ENCODE measurements at places on chromosomes 12 and 14.

DNA sequence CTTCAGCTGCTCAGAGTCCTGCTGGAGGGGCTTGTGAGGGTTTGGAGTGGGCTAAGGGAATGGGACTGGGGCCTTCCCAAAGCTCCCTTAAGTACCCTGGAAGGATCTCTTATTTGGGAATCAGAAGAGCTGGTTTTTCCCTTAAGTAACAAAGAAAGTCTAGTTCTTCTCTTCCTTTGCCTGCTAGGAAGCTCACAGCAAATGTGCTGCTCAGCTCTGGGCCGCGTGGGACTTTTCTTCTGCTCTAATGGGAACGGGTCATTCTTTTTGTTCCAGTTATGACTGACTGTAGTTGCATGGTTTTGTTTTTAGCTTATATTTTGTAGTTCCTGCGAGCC, 6.0 kb downstream of the KIF26A start:
- no peak for DNase-seq

DNA sequence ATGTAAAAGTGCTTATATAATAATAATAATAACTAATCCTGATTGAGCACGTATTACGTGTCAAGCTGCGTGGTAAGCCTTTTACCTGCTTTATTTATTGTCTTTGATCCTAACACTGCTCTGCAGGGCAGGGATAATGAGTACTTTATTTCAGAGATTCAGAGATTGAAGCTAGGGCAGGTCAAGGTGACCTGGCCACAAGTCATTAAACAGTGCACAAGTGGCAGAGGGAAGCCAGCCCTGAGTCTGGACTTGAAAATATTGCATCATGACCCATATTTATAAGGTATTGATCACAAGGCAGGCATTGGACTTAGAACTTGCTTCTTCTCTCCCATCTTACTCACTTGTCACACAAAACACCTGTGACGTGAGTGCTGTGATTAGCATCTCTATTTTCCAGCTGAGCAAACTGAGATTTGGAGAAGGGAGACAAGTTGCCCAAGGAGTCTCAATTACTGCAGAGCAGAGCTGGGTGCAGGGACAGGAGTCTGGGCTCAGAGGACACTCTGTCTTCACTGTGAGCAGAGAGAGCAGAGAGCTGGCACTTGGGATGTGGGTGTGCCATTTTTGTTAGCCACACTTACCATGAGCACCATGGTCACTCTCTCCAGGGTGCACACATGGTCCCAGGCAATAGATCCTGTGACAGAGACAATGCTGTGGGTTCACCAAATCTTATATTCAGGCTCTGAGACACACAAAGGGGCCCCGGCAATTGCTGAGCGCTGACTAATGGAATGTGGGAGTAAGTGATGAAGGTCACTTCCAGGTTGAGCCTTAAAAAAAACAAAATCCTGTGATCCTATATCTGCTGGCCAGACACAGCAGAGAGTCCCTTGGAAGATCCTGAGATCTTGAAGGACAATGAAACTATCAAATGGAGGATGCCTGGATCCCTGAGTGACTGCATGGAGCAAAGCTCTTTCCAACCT, 113.2 kb upstream of the MED13L start:
- peak; percentile 35 for DNase-seq

GRCh38 chr12:5523396-5524115, 91.6 kb downstream of the NTF3 start:
- DNase-seq = no peak

GRCh38 chr12:123283461-123283860, 11.8 kb upstream of the CDK2AP1 start:
- DNase-seq = no peak

- peak; percentile 28 for DNase-seq
Observed at GRCh38 chr12:67826148-67826547, 163.1 kb upstream of the IFNG-AS1 start.

- no peak for DNase-seq
Observed at GRCh38 chr14:87241018-87241768, 751.8 kb downstream of the GALC start.

GRCh38 chr14:76227450-76228050, 75.8 kb downstream of the GPATCH2L start:
- peak; percentile 89 for DNase-seq

All from iris pigment epithelial cell (primary cell).